ENCODE measurements at places on chromosomes 6 and 20. TPM values are rescaled to one million over a fixed set of nuclear protein-coding genes. Genes with fewer than 3 reads are reported as not detected.
A peak's percentile ranks its signal among the peaks of the same experiment; 100 is the strongest.

DNA sequence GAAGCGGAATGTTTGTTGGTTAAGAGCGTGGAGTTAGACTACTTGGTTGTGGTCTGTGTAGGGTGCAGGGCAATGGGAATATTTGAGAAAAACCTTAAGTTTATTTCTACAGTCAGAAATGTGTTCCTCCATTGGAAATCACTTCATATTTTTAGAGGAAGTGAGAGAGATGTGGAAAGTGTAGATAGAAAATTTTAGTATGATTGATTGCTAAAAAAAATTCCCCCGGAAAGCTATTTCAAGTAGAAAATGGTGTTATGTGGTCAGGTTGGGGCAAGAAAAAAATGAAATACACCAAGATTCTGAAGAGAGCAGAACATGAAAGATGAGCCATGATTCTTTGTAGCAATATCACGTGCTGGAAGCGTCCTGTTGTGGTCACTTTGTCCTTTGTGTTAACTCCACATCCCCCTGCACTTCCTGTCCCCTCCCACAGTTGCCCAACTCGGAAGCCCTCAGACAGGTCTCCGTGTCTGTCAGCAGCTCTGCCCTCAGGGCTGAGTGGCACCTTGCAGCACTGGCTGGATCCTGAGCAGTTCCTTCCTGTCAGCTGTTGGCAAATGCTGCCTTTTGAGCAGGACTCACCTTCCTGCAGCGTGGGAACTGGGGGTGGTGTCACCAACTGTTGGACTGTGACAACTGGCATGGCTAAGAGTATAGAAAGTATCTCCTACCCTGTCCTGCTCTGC lies 137.5 kb upstream of the SLC24A3 start:
- H3K36me3 ChIP-seq, result no peaks in the 10 kb centered on the region
- peak; percentile 8 for DNase-seq
- H3K27ac ChIP-seq, result no peak overlapping the region
- H3K4me3 ChIP-seq, result no peak overlapping the region
- H3K27me3 ChIP-seq, result no peaks in the 10 kb centered on the region

DNA sequence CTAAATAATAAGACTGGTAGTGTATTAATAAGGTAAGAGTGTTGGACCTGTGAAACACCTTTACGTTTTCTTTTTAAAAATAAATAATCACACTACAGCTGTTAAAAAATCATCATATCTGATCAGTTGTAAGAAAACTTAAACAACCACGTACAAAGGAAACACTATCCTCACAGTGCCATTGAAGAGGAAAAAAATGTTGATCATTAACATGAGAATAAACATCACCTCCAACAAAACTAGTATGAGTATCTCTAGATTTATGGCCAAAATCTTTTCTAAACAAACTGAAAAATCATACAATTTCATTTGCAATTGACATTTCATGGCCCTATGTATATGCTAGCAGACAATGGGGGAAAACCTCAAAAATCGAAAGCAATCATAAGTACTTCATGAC lies 590 bp downstream of the EYS start:
- no peaks in the 10 kb centered on the region for H3K4me1 ChIP-seq
- no peak for DNase-seq
- H3K36me3 ChIP-seq, result no peaks in the 10 kb centered on the region
- H3K27ac ChIP-seq, result no peak overlapping the region
- H3K27me3 ChIP-seq, result no peaks in the 10 kb centered on the region

DNA sequence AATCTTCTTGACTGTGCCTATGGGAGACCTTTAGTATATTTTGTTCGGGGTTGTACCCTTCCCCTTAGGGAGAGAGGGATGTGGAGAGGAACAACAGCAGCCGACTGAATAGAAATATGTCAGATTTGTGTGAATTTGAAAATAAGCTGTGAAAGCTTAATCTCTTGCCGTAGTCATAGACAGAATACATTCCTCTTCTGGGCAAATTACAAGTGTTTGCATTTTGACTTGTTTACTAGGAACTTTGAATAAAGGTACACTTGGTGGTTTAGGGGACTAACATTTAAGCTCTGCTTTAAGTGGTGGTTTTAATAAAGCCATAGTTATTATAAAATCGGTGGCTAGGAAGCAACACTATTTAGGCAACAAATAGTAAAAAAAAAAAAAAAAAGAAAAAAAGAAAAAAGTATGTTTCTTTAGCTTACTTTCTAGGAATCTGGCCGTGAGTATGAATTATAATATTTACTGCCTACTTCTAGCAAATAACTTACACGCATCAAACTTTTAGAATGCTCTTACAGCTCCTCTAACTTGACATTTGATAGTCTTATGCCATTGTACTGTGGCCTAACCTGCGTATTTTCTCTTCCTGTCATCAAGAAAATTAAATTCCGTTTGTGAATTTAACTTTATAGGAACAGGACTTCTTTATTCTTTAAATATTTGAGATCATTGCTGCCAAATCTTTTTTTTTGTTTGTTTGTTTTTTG lies 65.1 kb downstream of the ZBTB2 start:
- no peak for DNase-seq
- no peaks in the 10 kb centered on the region for H3K36me3 ChIP-seq
- H3K4me1 ChIP-seq, result peaks cover 18% of the 10 kb centered on the region
- peaks cover 55% of the 10 kb centered on the region for H3K27me3 ChIP-seq
- H3K27ac ChIP-seq, result no peak overlapping the region
- H3K4me3 ChIP-seq, result peak overlapping the region; percentile 61

DNA sequence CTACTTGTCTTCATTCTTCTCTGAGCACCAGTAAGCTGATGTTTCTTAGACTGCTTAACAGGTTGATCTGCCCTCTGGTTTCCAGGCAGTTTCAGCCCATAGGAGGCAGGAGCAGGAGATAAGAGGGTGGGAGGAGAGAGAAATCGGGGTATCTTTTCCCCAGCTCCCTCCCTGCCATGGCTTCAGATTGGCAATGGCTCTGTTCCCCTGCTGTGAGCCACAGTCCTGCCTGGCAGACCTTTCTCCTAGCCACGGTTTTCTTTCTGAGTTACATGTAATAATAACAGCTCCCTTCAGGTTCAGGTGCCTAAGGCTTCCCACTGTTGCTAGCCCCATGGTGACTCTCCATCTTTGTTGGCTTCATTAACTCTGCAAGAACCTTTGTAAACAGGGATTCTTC lies 115.3 kb downstream of the CD83 start:
- H3K4me1 ChIP-seq, result peaks cover 20% of the 10 kb centered on the region
- no peaks in the 10 kb centered on the region for H3K36me3 ChIP-seq
- DNase-seq, result no peak
- no peak overlapping the region for H3K27ac ChIP-seq
- H3K27me3 ChIP-seq, result no peaks in the 10 kb centered on the region
- H3K4me3 ChIP-seq, result no peak overlapping the region

GRCh38 chr6:6543181-6543879 lies 45.2 kb upstream of the LY86 start:
- H3K27me3 ChIP-seq, result peaks cover 46% of the 10 kb centered on the region
- peaks cover 4% of the 10 kb centered on the region for H3K4me1 ChIP-seq
- no peak for DNase-seq
- H3K36me3 ChIP-seq, result peaks cover 2% of the 10 kb centered on the region
- no peak overlapping the region for H3K4me3 ChIP-seq

GRCh38 chr6:9732056-9732455 lies 682.8 kb downstream of the TFAP2A start:
- no peaks in the 10 kb centered on the region for H3K36me3 ChIP-seq
- no peaks in the 10 kb centered on the region for H3K27me3 ChIP-seq
- H3K4me1 ChIP-seq, result no peaks in the 10 kb centered on the region
- no peak for DNase-seq
- H3K4me3 ChIP-seq, result no peak overlapping the region
- no peak overlapping the region for H3K27ac ChIP-seq

DNA sequence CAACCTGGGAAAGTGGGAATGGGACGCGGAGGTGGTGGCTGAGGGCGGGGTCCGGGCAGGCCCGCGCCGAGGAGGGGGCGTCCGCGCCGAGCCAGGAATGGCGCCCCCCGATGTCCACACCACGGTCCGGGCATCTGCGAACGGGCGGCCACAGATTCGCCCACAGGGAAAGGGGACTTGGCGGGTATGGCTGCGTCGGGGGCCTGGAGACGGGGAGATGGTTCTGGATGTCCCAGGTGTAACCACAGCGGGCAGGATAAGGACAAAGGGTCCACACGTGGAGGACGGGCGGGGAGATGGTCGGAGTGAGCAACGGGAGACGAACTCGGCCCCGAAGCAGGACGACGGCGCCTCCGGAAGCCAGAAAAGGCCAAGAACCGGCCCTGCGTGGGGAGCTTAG lies 124.6 kb downstream of the WDR27 start:
- H3K27me3 ChIP-seq, result no peaks in the 10 kb centered on the region
- no peak for DNase-seq
- no peak overlapping the region for H3K27ac ChIP-seq
- H3K4me1 ChIP-seq, result no peaks in the 10 kb centered on the region
- peaks cover 16% of the 10 kb centered on the region for H3K36me3 ChIP-seq

DNA sequence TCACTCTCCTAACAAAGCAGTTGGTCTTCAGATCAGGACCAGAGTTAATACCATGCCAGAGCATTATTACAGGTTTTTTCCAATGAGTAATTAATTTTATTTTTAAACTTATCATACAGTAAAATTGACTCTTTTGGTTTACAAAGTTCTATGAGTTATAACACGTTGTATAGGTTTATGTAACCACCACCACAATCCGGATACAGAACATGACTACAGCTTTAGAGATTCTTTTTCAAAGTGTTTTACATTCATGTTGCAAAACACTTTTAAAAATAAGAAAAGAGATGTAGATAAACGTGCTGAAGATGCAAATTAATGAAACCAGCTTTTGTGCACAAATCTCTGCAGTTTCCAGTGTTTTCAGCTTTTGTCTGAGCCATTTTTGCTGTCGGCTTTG lies 1.5 kb upstream of the TPBG start:
- no peak overlapping the region for H3K27ac ChIP-seq
- no peak for DNase-seq
- H3K36me3 ChIP-seq, result no peaks in the 10 kb centered on the region
- peaks cover 10% of the 10 kb centered on the region for H3K4me1 ChIP-seq
- no peak overlapping the region for H3K4me3 ChIP-seq
- H3K27me3 ChIP-seq, result peaks cover 66% of the 10 kb centered on the region

DNA sequence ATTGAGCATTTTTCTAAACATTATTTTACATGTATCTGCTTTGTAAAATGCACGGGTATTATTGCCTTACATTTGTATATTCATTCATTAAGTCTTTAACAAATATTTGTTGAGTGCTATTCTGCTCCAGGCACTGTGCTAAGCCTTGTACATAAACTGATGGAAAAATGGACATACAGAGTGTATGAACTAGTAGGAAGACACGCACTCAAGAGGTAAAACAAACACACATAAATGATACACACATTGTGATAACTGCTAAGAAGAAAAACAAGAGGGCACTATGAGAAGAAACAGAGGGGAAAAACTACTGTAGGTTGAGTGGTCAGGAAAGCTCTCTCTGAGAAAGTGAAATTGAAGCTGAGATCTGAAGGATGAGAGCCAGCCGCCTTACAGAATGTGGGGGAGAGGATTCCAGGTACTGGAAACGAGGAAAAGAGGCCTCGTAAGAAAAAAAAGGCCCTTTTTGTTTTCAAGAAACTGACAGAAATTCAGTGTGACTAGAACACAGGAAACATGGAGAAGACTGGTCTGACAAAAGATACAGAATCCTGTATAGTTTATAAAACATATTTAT lies 117.5 kb downstream of the EYA4 start:
- DNase-seq, result no peak
- H3K4me1 ChIP-seq, result no peaks in the 10 kb centered on the region
- H3K27ac ChIP-seq, result no peak overlapping the region
- peaks cover 9% of the 10 kb centered on the region for H3K27me3 ChIP-seq
- no peak overlapping the region for H3K4me3 ChIP-seq

Gene RAB44
- total RNA-seq, result not detected

- H3K36me3 ChIP-seq, result no peaks in the 10 kb centered on the region
- H3K27ac ChIP-seq, result no peak overlapping the region
- peaks cover 5% of the 10 kb centered on the region for H3K27me3 ChIP-seq
- no peak overlapping the region for H3K4me3 ChIP-seq
- no peak for DNase-seq
- no peaks in the 10 kb centered on the region for H3K4me1 ChIP-seq
These were observed 442.3 kb upstream of the MAP3K7 start for GRCh38 chr6:91029211-91029610.

- no peak overlapping the region for H3K4me3 ChIP-seq
- H3K27ac ChIP-seq, result no peak overlapping the region
- peaks cover 17% of the 10 kb centered on the region for H3K27me3 ChIP-seq
- DNase-seq, result no peak
- no peaks in the 10 kb centered on the region for H3K36me3 ChIP-seq
These were observed 145.0 kb downstream of the PHACTR3 start for GRCh38 chr20:59749301-59749700.

- no peak overlapping the region for H3K4me3 ChIP-seq
- H3K4me1 ChIP-seq, result peaks cover 14% of the 10 kb centered on the region
- no peak overlapping the region for H3K27ac ChIP-seq
- no peaks in the 10 kb centered on the region for H3K27me3 ChIP-seq
These were observed 9.7 kb upstream of the CCR6 start for GRCh38 chr6:167113047-167113754.

Gene ISM1
- total RNA-seq, result 3.2 TPM

Gene NKAPL
- 0.64 TPM for total RNA-seq

Gene TBC1D22B
- total RNA-seq, result 13.9 TPM

DNA sequence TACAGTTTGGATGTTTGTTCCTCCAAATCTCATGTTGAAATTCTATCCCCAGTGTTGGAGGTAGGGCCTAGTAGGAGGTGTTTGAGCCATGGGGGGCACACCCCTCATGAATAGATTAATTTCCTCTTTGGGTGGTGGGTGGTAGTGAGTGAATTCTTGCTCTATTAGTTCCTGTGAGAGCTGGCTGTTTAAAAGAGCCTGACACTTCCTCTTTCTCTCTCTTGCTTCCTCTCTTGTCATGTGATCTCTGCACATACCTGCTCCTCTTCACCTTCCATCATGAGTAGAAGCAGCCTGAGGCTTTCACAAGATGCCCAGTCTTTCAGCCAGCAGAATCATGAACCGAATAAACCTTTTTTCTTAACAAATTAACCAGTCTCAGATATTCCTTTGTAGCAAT lies 340.2 kb upstream of the CHD6 start:
- H3K4me3 ChIP-seq, result no peak overlapping the region
- H3K27me3 ChIP-seq, result no peaks in the 10 kb centered on the region
- H3K36me3 ChIP-seq, result no peaks in the 10 kb centered on the region
- DNase-seq, result no peak
- H3K4me1 ChIP-seq, result no peaks in the 10 kb centered on the region

GRCh38 chr6:50249493-50249892 lies 199.8 kb upstream of the DEFB112 start:
- DNase-seq, result no peak
- H3K27ac ChIP-seq, result no peak overlapping the region
- no peaks in the 10 kb centered on the region for H3K4me1 ChIP-seq

Data from activated naive CD8-positive, alpha-beta T cell treated with anti-CD3 and anti-CD28 coated beads for 36 hours (primary cell).